Activated CD8-positive, alpha-beta memory T cell treated with anti-CD3 and anti-CD28 coated beads for 1 hour (primary cell): ENCODE measurements at places on chromosomes 11 and 22.

DNA sequence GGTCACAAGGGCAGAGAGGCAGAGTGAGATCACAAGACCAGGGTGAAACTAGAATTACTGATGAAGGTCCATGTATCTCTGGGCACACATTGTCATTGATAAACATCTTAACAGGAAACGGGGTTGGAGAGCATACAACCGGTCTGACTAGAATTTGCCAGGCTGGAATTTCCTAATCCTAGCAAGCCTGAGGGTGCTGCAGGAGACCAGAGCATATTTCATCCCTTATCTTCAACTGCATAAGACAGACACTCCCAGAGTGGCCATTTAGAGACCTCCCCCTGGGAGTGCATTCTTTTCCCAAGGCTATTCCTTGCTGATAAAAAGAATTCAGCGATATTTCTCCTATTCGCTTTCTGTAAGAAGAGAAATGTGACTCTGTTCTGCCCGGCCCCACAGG is 84.6 kb upstream of the IZUMO1R start:
- DNase-seq, result no peak

DNA sequence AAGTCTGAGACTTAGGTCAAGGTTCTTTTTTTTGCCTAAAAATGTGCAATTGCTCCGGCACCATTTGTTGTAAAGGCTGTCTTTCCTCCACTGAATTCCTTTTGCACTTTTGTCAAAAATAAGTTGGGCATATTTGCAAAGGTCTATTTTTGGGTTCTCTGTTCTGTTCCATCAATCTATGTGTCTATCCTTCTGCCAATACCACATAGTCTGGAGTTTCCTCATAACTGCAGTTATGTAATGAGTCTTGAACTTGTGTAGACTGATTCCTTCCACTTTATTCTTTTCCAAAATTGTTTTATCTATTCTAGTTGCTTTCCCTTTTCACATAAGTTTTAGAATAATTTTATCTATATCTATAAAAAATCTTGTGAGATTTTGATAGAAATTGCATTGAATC is 6.7 kb downstream of the KCNJ5 start:
- DNase-seq, result no peak

GRCh38 chr11:64476881-64477280 is 114.1 kb upstream of the SLC22A12 start:
- DNase-seq, result no peak

DNA sequence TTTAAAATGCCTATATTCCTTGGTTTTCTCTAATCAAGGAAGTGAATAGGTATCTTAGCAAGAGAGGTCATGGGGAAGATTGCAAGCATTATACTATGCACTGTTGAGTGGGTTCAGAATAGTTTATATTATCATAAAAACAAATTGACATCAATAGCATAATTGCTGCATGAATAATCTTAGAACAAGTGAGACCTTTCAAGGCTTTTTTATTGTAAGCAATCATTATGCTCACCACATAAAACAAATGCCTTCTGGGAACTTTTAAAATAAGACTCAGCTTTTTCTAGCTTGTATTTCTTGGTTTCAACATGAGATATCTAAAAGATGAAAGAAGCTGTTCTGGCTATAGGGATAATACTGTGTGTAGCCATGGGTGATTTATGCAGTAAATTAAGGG is 135.6 kb upstream of the ZC3H12C start:
- no peak for DNase-seq

- no peak for DNase-seq
Observed at GRCh38 chr11:131691181-131692041, 321.0 kb downstream of the NTM start.

GRCh38 chr11:73350908-73351636 is 25.1 kb upstream of the RELT start:
- DNase-seq, result peak; percentile 16

DNA sequence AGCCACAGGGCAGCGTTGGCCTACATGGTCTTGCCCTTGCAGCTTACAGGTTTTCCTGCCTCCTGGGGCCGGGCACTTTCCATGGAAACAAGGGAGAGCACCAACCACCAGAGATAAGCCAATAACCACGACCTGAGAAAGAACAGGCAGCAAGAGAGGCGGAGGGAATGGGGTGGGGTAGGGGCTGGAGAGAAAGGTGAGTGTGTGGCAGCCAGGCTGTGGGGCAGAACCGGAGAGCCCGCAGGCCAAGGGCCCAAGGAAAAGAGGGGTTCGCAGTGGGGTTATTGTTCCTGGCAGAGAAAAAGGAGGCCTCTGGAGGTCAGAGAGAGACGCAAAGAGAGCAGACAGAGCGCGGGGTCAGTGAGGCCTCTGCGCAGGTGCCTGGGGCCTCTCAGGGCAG is 33.2 kb downstream of the LRRC74B start:
- DNase-seq, result no peak

DNA sequence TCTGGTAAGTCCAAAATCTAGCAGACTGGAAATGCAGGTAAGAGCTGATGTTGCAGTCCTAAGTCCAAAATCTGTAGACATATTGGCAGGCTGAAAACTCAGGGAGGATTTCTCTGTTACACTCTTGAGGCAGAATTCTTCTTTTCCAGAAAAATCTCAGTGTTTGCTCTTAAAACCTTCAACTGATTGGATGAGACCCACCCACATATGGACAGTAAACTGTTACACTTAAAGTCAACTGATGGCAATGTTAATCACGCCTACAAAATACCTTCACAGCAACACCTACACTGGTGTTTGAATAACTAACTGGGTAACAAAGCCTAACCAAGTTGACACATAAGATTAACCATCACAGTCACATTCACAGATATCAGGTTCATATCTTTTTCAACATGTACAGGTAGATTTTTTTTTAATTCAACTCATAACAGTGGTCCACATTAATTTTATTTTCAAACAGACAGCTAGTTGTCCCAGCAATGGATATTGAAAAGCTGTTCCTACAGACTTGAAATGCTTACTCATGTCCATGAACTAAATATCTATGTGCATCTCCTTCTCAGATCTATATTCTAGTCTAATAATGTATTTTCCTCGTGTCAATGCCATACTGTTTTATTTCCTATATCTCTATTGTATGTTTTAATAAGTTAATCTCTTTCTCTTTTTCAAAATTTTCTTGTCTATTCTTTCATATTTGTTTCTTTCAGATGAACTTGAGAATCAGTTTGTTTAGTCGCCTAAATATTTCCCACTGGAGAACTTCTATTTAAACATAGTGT is 110.1 kb downstream of the TMPRSS5 start:
- DNase-seq, result no peak

GRCh38 chr11:75066061-75066460 is 30.6 kb downstream of the OR2AT4 start:
- no peak for DNase-seq

- no peak for DNase-seq
Observed at GRCh38 chr11:14725150-14725549, 81.5 kb downstream of the PDE3B start.

GRCh38 chr11:33001751-33002542 is 13.7 kb upstream of the DEPDC7 start:
- no peak for DNase-seq

- DNase-seq, result no peak
Observed at GRCh38 chr11:34680206-34680605, 59.3 kb downstream of the EHF start.

DNA sequence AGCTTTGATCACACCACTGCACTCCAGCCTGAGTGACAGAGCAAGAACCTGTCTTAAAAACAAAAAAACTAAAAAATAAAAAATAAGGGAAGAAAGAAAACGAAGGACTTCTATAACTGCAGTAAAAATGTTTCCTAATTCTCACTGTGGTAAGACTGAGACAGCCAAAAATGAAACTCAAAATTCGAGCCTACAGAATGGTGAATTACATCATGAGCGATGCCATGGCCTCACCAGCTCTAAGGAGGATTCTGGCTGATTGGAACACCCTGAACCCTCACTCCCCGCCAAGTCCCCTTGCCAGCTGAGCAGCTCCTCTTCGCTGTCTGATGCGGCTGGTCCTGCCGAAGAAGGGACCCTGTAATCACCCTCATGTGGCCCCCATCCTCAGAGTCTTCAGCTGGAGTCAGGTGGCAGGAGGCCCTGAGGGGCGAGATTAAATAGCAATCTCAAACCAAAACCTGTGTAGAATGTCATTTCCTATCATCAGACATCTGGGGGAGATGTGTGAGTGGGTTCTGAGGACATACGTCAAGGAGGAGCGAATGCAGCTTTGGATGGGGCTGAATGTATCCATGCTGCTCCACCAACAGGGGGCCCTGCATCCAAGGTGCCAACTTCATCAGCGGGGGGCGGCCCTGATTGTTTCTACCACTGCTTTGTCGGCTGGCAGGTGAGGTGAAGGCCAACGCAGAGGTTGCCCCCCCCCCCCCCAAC is 29.2 kb downstream of the PDGFB start:
- DNase-seq, result no peak

GRCh38 chr11:19735157-19735908 is 22.7 kb downstream of the NAV2 start:
- no peak for DNase-seq

DNA sequence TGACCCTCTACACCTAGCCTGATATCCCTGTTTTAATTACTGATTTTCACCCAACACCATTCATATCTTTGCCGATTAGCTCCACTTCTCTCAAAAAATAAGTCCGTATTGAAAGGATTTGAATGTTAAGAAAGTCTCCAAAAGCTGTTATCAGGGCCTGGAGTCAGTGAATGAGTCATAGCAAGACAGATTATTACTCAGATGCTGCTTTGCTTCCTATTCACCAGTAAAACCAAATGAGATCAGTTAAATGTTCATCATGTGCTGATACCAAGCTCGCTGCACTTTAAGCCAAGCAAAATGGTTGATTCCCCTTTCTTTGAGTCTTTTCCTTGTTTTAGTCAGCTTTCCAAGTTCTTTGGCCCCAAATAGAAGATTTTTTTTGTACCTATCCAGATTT is 228.4 kb downstream of the FAT3 start:
- no peak for DNase-seq

DNA sequence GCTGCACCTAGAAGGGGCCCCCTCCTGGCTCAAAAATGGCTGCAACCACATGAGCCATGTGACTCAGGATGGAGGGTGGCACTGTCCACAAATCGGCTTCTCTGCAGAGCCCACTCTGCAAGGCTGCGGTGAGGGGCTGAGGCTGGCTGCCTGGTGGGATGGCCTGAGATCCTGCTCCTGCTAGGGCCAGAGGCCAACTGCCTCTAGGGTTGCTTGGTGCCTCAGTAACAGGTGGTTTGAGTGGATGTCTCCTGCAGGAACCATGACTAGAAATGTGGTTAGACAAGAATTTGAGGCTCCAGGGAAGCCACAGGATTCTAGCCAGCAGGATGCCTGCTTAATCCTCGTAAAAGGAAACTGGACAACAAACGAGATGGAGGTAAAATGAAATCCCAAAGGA is 17.1 kb downstream of the PATZ1 start:
- no peak for DNase-seq

DNA sequence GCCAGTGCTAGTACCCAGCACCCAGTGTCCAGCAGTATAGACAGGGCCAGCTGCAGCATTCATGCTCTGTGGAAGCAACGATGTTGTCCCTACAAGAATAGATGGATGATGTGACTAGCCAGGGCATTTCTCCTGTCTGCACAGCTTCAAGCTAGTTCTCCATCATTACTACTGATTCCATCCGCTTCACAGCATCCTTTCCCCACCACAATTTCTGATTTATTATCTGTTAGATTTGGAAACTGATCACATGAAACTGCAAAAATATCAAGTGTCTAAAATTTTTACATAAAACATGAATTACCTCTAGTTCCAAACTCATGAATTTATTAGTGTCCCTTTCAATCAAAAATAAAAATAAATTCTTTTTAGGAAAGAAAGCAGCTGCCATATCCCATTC is 138.9 kb upstream of the POU2AF2 start:
- DNase-seq, result no peak

GRCh38 chr11:94675813-94676212 is 92.3 kb upstream of the AMOTL1 start:
- no peak for DNase-seq

DNA sequence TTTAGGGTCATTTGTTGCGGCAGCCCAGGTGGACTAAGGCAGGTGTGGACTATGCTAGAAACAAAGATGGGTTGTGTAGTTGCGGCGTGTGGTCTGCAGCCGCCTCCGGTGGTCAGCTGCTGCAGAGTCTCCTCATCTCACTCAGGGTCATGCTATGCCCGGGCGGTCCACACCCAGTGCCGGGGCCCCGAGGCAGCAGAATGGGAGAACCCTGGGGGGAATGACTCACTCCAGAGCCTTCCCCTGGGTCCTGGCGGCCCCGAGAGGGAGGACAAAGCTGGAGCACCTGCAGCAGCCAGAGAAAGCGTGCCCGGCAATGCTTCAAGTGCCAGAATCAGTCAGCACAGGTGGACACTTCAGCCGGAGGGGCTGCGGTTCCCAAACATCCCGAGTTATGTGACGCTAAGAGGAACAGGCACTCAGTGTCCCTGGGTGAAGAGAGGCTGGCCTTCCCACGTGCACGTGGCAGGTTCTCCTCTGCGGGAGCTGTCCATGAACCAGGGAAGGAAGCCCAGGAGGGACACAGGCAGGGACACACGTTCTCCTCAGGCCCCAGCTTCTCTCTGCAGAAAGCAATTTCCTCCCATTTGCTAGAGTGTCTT is 289.6 kb upstream of the B3GAT1 start:
- no peak for DNase-seq

- no peak for DNase-seq
Observed at GRCh38 chr11:61654397-61654829, 25.8 kb upstream of the DAGLA start.

DNA sequence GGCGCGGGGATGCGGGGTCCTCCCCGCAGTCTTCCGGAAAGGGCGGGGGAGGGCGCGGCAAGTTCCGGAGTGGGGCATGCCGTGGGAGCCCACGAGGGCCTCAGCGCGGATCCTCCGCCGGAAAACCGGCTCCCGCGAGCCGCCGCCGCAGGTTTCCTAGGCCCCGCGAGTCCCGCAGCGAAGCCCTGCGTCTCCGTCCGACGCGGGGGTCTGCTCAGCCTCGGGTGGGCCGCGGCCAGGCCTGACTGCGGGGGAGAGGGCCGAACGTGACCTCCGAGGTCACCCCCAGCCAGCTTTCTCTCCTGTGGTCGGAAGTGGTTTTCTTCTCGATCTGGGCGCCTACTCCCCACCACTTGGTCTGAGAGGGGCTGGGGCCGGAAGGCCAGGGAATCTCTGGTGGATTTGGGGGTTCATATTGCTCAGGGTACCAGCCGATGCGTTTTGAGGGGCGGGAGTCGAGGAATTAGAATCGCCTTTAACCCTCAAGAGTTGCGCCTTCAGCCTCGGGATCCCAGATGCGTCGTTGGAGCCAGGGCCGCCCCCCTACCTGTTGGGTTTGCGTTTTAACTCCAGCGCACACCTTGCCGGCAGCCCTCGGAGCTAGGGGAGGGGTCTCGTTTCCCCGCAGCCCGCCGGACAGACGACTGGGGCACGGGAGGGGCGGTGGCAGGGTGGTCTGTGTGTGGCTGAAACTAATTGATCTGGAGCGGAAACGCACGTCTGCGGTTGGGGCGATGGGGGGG is 3.6 kb upstream of the CCND1 start:
- no peak for DNase-seq

DNA sequence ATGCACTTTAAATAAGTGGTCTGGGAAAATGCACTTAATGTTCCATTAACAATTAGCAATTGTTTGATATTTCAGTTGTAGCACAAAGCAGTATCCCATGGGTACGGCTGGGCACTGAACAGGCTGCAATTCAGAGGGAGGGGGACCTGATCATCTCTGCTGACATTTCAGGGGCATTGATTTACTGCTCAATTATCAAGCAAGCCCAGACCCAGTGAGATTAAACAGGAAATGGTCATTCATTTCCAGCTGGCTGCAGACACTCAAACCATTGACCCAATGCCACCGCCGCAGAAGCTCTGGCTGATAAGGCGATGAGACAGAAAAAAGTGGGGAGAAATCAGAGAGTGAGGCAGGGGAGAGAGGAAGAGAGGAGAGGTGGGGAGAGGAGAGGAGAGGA is 1.2 kb downstream of the GPR83 start:
- DNase-seq, result no peak

GRCh38 chr11:28566339-28567089 is 458.3 kb downstream of the METTL15 start:
- DNase-seq, result no peak
